ENCODE measurements at places on chromosomes 4 and X. TPM values are rescaled to one million over a fixed set of nuclear protein-coding genes. Genes with fewer than 3 reads are reported as not detected.
A peak's percentile ranks its signal among the peaks of the same experiment; 100 is the strongest.

- no peak for DNase-seq
Measured at GRCh38 chr4:122671919-122672490, 51.1 kb upstream of the IL21 start.

DNA sequence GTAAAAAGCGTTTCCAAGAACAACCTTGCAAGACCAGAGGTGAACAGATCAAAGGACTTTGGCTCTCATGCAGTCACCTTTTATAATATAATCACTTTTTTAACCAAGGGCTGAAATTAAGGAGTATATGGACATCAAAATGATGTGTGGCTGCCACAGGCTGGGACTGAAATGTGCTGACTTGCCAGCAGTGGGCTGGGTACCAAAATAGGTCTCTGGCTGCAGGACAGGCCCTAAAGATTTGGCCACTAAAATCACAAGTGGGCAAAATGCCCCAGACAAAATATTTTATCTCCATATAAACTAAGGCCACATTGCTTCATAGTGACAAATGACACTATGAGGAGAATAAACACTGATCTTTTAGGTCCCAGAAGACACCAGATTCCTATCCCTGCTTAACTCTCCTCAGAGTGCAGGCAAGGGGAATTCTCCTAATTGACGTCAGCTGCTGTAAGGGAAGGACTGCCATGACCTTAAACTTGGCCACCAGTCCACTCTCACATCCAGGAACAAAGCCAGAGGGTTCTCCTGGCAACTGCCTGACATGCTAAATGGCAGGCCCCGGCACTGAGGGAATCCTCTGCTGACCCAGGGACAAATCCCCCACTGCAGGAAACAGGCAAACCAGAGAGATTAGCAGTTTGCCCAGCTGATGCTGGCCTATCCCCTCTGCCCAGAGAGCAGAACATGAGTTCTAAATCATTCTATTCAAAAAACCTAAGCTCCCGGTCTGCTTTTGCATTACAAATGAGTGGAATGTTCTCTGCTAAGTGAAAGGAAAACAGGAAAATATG, 155.8 kb downstream of the PPP3CA start:
- DNase-seq = peak; percentile 89

DNA sequence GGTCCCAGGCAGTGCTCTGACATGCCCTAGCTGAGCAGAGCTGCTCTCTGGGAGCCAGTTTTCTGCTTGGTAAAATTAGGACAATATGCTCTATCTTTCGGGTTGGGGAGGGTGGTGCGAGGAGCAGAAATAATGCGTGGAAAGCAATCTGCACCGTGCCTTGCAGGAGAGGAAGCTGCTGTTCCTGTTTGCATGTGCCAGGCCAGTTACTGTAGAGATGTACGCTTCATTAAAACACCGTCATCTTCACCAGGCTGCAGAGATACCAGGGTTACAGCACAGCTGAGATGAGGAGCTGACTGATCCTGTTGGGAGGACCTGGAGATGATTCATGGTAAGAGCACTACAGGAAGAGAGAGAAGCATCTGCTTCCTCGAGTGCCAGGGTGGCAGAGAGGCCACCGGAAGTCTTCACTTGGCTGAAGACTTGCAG, 29.5 kb upstream of the IRF2 start:
- no peak for DNase-seq

ETDA gene
- total RNA-seq = not detected

GJB1 gene
- not detected for total RNA-seq

BST1 gene
- total RNA-seq = 3.0 TPM

ZFP92 gene
- 1.6 TPM for total RNA-seq

CYSLTR1 gene
- 0.79 TPM for total RNA-seq

EFHC2 gene
- total RNA-seq = 16.4 TPM
